ENCODE measurements at places on chromosomes 3 and 15.

GRCh38 chr3:97992547-97993173 is 20.4 kb upstream of the RIOX2 start:
- no peak for DNase-seq

- DNase-seq, result no peak
Measured at GRCh38 chr3:133447750-133448477, 48.1 kb downstream of the BFSP2 start.

- no peak for DNase-seq
Measured at GRCh38 chr15:77517579-77517978, 96.9 kb downstream of the HMG20A start.

DNA sequence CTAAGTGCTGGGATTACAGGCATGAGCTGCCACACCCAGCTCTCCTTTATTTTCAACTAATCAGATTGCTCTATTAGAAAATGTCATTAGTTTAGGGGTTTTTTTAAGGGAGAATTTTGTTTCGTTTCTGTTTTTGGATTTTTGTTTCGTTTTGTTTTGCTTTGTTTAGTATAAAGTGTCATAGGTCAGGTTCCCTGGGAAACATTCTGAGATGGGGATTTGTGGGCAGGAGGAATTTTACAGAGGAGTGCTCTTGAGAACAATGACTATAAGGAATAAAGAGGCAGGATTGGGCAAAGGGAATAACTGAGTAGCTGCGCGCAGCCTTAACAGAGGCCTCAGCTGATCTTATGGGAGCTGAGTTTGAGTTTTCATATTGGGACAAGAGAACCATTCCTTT is 86.8 kb upstream of the NR2F2 start:
- DNase-seq, result no peak

- DNase-seq, result no peak
Measured at GRCh38 chr3:12829886-12830784, 11.2 kb downstream of the RPL32 start.

DNA sequence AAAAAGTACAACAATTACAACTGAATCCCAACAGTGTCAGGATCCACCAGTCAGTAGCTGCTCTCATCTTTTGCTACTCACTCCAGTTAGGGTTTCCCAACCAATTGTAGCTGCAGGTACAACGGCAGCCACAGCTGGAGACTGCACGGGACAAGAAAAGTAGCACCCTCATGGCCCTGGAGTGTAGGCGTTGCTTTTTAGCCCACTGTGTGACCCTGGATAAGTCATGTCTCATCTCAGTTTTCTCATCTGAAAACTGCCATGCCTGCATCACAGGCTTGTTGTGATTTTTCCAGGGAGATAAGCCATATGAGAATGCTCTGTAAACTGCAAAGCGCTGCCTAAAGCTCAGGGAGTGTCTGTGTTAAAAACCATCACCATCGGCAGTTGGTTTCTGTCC is 535.6 kb upstream of the IL12A start:
- no peak for DNase-seq

DNA sequence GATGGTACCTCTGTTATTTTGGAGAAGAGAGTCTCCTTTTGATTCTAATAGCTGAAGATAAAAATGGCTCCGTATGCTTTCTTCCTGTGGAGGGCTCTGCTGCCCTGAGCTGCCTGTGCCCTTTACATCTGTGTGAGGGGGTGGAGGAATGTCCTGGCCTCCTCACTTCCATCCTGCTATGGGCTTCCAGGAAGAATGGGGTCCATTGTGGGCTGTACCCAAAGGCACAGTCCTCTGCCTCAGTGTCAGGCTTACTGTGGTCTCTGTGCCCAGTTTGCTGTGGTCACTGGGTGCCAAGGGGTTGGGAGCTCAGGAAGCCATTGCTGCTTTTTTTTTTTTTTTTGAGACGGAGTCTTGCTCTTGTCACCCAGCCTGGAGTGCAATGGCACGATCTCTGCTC is 14.4 kb downstream of the DAG1 start:
- DNase-seq, result no peak

GRCh38 chr3:182575941-182576340 is 217.4 kb upstream of the ATP11B start:
- DNase-seq, result no peak

GRCh38 chr3:65950340-65951326 is 88.1 kb downstream of the MAGI1 start:
- no peak for DNase-seq

DNA sequence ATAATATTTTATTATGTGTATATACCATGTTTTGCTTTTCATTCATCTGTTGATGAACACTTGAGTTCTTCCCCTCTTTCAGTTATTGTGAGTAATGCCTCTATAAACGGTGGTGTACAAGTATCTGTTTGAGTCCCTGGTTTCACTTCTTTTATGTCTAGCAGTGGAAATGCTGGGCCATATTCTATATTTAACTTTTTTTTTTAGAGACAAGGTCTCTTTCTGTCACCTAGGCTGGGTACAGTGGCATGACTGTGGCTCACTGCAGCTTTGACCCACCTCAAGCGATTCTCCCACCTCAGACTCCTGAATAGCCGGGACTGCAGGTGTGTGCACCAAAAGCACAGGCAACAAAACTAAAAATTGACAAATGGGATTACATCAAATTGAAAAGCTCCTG is 19.9 kb downstream of the GOLM2 start:
- no peak for DNase-seq

Data from ascending aorta (tissue), 2 donors.